ENCODE measurements at places on chromosomes 2 and 18.
A peak's percentile ranks its signal among the peaks of the same experiment; 100 is the strongest.

GRCh38 chr2:128198656-128199055, 107.7 kb downstream of the UGGT1 start:
- no peak for DNase-seq

DNA sequence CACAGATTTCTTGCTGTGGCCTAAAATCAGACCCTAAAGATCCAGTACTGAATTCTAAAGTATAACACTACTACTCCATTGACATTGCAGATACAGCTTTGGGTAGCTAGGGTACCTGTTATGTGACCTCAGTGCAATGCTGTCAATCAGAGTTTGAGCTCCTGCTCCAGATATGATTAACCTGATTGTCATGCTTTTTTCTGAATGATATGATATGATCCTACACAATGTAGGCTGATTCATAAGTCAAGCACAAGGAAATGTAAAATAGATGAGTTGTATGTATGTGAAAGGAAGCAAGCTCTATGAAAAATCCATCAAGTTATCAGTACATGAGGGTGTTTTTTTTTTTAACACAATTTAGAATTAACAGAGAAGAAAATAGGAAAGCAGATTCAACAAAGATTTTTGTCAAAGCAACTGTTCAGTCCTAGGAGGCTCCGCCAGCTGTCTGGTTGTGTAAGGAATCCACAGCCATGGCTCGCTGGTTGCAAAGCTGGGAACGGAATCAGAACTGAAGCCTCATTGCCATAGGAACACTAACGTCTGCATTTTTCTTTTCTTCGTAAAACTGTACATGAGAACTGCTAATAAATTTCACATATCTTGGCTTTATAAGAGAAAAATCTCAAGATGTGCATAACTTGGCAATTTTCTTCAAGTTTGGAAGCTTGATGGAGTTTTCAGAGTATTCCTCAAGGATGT, 52.9 kb downstream of the NR4A2 start:
- DNase-seq: no peak

- DNase-seq: no peak
Observed at GRCh38 chr18:53266850-53267249, 926.9 kb downstream of the DCC start.

DNA sequence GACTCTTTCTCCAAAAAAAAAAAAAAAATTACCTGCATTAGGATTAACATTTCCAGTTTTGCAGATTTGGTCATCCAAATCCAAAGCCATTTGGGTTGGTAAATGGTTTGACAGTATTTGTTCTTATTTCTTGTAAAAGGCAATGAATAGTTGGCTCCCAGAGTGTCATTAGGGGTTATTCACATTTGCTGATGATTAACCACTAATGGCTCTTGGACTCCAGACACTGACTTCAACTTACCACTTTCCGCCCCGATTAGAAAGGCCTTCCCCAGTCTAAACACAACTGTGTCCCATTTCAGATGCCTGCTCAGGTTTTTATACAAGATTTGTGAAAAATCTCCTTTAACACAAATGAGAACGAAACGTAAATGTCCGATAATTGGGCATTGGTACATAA, 9.6 kb upstream of the TGIF1 start:
- no peak for DNase-seq

DNA sequence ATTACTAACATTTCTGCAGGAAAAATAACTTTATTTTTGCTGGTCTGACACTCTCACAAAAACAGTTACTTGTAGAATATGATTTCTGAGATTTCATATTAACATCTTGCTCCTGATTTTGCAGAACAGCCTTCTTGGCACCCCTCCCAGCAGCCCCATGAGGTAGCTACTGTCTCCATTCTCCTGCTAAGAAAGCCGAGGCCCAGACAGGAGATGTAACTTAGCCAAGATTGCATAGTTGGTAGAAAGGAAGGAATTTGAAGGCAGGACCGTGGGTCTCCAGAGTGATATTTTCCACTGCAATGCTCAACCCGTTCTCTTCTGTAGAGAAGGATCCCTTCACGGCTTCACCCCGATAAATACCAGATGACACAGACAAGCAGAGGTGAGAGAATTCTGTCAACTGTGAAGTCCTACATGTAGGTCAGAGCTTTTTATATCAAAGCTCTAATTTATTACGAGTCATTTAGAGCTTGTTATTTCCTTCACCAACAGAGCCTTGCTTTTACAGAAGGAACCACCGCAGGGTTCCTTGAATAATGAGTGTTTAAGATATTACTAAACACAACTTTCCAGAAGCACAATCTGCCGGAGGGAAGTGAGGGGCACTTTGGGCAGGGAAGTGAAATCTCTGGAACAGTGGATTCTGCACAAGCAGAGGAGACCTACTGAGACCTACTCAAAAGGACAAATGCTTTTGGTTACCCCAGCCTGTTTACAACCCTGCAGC, 48.0 kb upstream of the MYCN start:
- no peak for DNase-seq

GRCh38 chr2:41711736-41712135, 336.1 kb upstream of the PKDCC start:
- no peak for DNase-seq

GRCh38 chr2:98332989-98333388, 13.3 kb upstream of the CNGA3 start:
- DNase-seq: no peak

GRCh38 chr2:22890132-22890531, 494.8 kb upstream of the KLHL29 start:
- DNase-seq: peak; percentile 2
